ENCODE measurements at places on chromosomes 2 and 18.

GRCh38 chr2:227207573-227207972, 43.1 kb downstream of the COL4A3 start:
- DNase-seq, result no peak

- no peak for DNase-seq
Observed at GRCh38 chr18:45139478-45139877, 458.8 kb downstream of the SETBP1 start.

DNA sequence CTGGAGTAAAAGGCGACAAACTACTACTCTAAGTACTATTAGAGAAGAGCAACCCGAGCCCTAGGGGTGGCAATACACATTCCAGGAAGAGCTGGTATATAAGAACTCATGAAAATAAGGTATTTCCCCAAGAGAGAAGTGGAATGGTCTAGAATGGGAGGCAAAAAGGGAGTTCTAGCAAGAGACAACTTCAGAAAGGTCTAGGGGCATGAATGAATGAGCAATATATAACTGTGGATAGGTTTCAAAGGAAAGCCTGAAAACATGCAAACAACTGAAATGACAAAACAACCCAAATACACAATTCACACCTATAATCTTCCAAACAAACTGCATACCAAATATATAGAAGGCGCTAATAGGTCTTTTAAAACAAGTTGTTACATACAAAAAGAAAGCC, 22.2 kb downstream of the TRIP12 start:
- DNase-seq, result no peak

- no peak for DNase-seq
Observed at GRCh38 chr2:124250433-124250832, 225.3 kb downstream of the CNTNAP5 start.

DNA sequence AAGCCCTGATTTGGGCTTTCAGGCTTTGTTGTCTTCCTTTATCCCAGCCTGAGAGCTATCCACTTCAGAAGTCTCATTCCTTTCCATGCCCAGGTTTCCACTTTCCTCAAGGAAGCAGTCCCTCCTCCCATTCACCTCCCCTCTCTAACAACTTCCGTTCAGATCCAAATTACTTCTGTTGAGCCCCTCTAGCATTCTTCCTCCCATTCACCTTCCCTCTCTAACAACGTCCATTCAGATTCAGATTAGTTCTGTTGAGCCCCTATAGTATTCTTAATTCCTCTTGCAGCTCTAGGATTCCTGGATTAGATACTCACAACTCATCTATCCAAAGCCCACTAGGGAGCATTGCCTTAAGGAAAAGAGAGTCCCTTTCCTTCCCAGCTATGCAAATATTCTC, 216.8 kb downstream of the RAD51AP2 start:
- DNase-seq, result no peak

DNA sequence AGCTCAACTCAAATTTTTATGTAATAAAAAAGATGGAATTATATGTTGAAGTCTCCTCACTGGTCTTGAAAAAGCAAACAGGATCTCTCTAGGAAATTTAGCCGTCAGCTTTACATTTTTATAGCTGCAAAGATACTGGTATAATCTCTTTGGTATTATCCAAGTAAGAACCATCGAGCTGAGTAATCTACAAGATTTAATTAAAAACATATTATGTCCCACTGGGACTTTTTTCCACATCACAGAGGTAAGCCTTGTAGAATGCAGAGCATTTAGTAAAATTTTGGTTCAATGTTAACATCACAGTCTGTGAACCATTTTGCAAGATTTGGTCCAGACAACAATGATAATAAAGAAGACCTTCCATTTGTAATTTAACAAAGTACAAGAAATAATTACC, 162.6 kb upstream of the SLC39A10 start:
- DNase-seq, result peak; percentile 29

- no peak for DNase-seq
Observed at GRCh38 chr2:159750873-159751272, 38.6 kb downstream of the MARCHF7 start.

DNA sequence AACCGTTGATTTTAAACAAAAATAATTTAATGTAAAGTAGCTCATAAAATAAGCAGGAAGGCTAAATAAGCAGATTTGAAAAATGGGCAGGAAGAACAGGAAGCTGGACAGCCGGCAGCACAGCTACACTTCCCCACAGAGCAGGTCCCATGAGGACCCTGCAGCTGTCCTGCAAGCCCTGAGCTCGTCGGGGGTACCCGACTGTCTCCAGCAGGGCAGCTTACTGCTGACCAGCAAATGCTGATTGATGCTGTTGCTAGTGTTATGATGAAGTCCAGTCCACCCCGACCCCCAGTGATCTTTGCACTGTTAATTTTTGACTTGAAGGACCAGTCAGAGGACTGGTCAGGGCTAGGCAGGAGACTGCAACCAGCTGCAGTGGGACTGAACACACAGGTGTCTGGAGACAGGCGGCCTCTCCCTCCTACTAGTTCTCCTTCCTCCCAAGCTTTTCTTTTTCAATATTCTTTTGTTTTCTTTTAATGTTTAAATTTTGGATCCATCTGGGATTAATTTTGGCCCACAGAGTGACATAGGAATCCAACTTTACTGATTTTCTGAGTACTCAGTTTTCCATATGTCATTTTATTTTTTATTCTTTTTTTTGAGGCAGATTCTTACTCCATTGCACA, 27.7 kb downstream of the POLE4 start:
- no peak for DNase-seq

DNA sequence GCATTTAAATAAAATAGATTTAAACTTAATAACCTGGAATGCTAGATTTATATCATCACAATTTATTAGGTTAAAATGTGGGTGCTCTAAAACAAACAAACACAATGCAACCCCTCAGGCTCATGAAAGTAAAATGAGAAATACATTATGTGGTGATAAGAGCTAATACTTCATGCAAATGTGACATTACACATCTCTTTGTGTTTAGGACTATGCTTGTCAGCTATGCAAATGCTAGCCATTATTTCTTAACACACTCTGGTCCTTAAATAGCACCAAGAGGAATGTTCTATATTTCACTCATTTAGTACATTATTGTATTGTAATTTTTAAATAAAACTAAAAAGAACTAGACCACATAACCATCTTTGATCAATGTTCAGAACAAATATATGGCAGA, 627.6 kb downstream of the DPP10 start:
- DNase-seq, result no peak

DNA sequence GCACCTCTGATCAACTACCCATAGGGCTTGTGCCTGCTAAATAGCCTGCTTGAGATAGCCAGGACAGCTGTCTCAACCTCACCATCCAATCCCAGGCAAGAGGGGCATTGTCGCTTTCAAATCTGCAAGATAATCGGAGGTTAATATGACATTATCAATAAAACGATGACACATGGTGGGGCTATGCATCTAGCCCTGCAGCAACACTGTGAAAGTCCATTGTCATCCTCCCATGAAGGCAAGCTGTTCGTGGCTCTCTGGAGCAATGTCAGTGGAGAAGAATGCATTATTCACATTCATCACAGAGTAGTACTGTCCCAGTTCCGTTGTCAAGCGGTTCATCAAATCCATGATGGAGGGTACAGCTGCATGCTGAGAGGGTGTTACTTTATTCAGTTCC, 18.9 kb upstream of the KLHL23 start:
- peak; percentile 58 for DNase-seq

- DNase-seq, result peak; percentile 41
Observed at GRCh38 chr2:122255924-122256323, 500.5 kb downstream of the TSN start.

GRCh38 chr18:48099481-48100164, 169.2 kb upstream of the SMAD2 start:
- DNase-seq, result no peak

DNA sequence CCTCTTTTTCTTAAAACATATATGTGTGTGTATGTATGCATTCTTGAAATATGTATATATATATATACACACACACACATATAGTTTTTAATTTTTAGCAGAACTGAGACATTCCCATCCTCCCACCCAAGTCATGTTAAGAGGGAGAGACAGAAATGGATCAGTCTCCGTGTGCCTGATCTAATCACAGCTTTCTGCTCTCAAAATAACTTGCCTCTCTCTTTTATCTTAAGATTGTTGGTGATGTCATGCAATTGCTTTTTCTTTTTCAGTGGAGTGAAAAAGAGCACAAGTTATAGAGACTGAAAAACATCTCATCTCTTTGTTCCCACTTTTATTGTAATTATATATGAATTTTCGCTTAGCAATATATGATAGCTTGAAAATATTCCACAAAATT, 279.9 kb upstream of the DOK6 start:
- no peak for DNase-seq

DNA sequence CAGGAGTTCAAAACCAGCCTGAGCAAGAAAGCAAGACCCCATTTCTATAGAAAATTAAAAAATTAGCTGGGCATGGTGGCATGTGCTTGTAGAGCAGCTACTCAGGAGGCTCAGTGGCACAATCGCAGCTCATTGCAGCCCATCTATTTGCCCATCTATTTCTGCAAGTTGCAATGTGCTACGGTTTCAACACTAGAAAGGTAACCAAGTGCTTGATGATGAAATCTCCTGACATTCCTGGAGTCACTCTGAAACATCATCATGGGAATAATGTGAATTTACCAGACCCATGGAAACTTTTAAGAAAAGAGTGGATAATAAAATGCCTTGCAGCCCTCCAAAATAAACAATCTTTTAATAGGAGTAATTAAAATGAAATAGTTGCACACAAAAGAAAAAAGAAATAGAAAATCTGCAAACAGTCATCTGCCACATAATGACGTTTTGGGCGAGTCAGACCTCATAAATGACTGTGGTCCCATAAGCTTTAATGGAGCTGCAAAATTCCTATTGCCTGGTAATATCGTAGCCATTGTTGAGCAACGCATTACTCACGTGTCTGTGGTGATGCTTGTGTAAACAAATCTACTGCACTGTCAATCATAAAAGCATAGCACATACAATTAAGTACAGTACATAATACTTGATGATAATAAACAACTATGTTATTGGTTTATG, 46.6 kb upstream of the AMMECR1L start:
- peak; percentile 91 for DNase-seq

DNA sequence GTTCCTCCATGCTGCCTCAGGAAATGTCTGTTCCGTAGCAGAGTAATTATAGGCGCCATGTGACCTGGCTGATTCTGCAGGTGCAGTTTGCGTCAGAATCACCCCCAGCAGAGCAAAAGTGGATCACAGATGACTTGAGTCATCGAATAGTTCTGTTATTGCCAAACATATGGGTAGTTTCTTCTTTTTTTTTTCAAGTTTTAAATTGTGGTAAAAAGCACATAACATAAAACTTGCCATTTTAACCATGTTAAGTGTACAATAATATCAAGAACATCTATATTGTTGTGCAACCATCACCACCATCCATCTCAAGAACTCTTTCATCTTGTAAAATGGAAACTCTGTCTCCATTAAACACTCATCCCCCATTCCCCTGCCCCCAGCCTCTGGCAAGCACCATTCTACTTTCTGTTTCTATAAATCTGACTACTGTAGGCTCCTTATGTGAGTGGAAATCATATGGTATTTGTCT, 177.7 kb upstream of the TWIST2 start:
- peak; percentile 21 for DNase-seq

DNA sequence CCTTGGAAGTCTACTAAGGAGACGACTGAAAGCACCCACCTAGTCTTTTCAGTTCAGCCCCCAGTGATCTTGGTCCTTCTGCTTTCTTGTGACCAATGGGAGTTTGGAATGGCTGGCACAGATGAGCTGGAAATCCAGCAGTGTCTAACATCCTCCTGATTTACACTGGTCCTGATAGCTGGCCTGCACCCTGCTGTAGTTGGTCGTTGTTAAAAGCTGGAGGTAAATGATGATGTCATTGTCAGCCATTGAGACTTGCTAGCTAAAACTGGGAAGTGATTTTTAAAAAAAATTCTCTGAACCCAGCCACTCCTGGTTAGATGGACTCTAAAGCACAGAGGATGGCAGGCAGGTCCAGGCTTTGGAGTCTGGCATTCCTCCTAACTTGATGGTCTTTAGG, 19.3 kb downstream of the CCT7 start:
- no peak for DNase-seq

DNA sequence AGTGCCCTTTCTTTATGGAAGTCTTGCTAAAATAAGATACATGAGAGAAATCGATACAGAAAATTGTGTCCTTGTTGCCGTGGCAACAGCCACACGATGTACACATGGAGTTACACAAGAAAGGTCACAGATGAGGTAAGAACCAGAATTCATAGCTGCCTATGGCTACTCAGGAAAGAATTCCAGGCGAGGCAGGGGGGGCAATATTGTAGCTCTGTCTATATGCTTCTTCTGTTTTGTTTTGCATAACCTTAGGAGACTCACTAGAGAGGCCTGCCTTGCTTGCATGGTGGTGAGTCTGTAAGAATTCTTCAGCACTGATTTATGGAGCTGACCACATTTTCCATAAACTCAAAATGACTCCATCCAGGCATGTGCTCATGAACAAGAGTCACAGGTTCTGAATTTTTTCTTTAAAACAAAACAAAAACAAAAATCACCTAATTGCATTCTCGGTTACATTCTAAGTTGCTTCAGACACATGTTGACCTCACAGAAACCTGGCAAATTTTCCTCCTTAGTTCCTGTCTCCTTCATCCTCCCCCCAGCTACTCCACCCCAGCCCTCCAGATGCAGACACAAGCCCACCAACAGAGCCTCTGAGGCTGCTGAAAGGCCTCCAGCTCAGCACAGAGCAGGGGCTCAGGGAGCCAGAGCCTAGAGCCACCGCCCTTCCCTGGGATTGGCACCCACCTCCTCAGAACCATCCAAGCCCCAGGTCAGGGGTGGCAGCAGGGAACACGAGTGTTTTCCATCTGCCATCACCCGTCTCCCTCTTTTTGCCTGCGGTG, 183.5 kb downstream of the ANTXR1 start:
- DNase-seq, result peak; percentile 92

- DNase-seq, result peak; percentile 96
Observed at GRCh38 chr2:43221763-43222474, 4.5 kb downstream of the ZFP36L2 start.

DNA sequence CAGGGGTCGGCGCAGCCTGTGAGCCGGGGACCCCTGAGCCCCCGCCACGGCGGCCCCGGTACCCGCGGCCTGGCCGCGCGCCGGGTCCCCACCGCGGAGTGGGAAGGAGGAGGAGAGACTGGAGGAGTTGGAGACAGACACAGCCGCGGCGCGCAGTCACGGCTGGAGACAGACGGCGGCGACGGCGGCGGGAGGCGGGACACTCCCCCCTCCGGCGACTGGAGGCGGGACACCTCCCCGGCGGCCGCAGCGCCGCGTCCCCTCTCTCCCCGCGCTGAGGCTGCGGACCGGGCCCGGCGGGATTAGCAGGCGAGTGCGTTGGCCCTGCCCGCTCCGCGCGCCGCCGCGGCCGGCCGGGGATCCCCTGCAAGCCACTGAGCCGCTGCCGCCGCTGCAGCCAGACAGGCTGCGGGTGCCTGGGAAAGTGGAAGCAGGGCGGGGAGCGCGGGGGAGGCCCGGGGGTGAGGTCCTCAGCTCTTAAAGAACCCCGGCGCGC, 1.0 kb upstream of the LDLRAD4 start:
- DNase-seq, result peak; percentile 19

- no peak for DNase-seq
Observed at GRCh38 chr2:41546031-41546430, 501.8 kb upstream of the PKDCC start.

All from EH (cell line).